ENCODE measurements at places on chromosomes 5 and 9.

GRCh38 chr5:131983244-131983771 lies 28.1 kb downstream of the ACSL6 start:
- no peak for DNase-seq

- DNase-seq, result no peak
Measured at GRCh38 chr5:14726066-14726838, 61.7 kb downstream of the OTULIN start.

DNA sequence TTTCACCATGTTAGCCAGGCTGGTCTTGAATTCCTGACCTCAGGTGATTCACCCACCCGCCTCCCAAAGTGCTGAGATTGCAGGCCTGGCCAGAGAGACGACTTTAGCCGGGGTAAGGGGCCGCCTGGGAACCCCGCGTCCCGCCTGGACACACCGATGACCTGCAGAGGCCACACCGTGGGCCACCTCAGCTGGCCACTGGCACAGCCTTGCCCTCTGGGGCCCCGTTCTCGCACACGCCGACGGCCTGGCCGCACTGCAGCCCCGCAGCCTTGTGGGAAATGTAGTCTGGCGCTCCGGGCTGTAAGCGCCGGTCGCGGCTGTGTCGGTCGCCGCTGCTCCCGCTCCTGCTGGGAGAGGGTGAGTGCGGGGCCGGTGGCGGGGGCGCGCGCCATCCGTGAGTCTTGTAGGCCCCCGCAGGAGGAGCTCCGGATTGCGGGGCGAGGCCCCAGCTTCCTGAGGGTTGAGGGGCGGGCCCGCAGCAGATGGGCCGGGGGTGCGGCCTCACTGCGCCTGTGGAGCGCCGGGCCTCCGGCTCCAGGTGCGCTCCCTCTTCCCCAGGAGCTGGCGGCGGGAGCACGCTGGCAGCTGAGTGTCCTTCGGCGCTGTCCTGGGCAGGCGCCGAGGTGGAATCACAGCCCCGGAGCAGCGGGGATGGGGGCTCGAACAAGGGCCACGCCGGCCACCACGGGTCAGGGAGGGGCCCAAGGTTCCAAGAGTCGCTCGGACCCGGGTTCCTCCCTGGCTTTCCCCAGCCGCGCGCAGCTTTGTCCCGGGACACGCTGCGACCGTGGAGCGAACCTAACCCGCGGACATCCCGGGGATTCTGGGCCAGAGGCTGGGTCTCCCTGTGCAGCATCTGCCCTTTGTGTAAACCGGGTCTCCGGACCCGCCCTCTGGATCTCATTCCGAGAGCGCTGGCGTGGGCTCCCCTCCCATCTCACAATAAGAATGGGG lies at the start of gene ZFP2:
Gene ZFP2, plus strand, starts transcription at position 299 of the 957 bp plus-strand sequence. CDS start 35,401 bp downstream, outside the sequence.
- no peak for DNase-seq

DNA sequence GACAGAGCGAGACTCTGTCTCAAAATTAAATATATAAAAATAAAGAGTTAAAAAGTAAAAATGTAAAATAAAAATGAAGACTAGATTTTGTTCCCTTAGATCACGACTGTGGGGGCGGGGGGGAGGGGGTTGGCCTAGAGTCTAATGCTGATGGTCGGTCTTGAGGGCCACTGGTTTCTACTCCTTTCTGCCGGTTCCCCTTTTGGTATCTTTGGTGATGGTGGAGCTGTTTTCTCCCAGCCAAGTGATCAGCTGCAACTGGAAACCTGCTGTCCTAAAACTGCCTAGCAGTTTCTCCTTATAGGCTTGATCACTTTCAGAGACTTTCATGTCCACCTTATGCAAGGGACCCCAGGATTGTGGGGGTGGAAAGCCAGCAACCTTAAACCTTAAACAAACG lies 1.1 kb downstream of the SRD5A1 start:
- no peak for DNase-seq

GRCh38 chr5:137462265-137462590 lies 36.9 kb downstream of the SPOCK1 start:
- no peak for DNase-seq

GRCh38 chr9:137828527-137829259 lies 48.9 kb upstream of the CACNA1B start:
- DNase-seq, result no peak

DNA sequence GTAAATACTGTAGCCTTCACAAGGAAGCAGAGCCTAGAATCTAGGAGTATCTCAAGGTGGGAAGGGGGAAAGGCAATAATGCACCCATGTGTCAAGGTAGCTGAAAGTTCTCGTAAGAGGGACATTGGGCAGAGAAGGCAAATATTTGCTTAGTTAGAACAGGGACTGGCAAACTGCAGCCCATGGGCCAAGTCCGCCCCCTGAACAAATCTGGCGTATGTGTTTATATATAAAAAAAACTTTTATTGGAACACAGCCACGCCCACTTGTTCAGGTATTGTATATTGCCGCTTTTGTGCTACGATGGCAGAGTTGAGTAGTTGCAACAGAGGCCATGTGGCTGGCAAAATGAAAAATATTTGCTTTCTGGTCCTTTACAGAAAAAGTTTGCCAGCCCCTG lies 16.1 kb downstream of the KCNN2 start:
- no peak for DNase-seq

Data from stimulated activated CD8-positive, alpha-beta memory T cell treated with anti-CD3 and anti-CD28 coated beads, Interleukin-4, amount 100 ng/mL, for 4 hours (primary cell).